ENCODE measurements at places on chromosomes 12 and 14.

- DNase-seq, result peak; percentile 55
These were observed 20.3 kb upstream of the AMN1 start for GRCh38 chr12:31749024-31749704.

- DNase-seq, result no peak
These were observed 90.9 kb upstream of the CCDC196 start for GRCh38 chr14:66395300-66395699.

- no peak for DNase-seq
These were observed 41.5 kb upstream of the NPAS3 start for GRCh38 chr14:32896979-32897697.

- no peak for DNase-seq
These were observed 32.8 kb upstream of the CMKLR1 start for GRCh38 chr12:108371801-108372344.

DNA sequence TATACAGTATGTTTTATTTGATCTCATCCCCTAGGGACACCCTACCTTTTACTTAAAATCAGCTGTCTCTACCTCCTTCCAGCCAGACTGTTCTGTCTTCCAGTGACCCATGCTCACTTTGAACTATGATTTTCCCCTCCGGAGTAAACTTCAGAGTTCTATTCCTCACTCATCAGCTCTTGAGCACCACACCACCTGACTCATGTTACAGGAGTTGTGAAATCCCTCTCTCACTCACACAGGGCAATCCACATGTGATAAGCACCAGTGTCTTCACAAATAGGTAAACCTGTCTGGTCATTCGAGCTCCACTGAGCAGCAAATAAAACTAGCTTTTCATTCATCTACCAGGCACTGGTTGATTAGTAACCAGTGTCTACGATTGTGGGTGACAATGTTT is 177.3 kb upstream of the BMP4 start:
- no peak for DNase-seq

DNA sequence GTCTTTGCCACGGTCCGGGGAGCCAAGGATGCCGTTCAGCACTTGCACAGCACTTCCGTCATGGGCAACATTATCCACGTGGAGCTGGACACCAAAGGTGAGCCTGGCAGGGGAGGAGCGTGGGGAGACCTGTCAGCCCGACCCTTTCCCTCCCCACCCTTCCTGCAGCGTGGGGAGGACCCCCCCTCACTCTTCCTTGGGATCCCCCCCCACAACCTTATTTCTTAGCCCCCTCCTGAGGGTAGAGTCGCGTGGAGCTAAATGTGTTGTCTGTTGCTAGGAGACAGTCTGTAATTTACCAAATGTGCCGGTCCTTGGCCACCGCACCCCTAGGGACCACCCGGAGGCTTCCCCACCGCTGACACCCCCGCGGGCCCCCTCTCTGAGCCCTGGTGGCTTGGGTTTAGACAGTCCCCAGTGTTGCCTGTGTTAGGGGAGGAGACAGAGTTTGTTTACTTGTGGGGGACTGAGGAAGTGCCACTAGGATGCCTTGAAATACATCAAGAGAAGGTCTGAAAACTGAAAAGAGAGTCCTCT is 2.3 kb downstream of the SETD1B start:
- DNase-seq, result no peak

- no peak for DNase-seq
These were observed 82.7 kb downstream of the VEZT start for GRCh38 chr12:95300286-95300685.

DNA sequence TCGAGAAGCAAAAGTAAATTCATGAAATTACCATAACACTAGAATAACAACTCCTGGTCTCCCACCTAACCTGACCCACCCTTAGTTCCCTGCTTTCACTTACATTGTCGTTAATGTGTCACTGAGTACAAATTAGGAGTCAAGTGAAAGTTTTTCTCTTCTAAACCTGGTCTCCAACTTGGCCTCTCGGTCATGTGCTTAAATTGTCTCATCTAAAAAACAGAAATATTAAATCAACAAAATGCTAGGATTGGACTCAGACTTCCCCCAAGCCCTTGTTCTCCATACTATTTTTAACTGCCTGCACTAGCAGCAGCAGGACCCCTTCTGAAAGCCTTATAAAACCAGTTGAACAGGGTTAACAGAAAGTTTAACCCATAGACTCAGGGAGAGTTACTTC is 1.8 kb upstream of the BTG1 start:
- no peak for DNase-seq

DNA sequence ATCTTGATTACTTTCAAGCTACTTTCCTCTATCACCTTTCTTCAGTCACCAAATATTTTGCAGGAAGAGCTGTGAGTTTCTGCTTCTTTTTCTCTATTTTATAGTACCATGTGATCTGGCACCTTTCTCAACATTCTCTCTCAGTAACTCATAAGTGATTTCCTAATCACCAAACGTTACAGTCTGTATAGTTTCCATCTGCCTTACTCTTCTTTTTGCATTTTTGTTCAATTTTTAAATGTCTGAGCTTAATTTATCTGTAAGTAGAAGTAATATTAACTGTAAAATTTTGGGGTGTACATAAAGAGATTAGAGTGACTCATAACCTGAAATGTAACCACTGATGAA is 422.1 kb upstream of the SYT1 start:
- DNase-seq, result no peak

GRCh38 chr14:93102141-93102540 is 13.6 kb downstream of the ITPK1 start:
- DNase-seq, result no peak

DNA sequence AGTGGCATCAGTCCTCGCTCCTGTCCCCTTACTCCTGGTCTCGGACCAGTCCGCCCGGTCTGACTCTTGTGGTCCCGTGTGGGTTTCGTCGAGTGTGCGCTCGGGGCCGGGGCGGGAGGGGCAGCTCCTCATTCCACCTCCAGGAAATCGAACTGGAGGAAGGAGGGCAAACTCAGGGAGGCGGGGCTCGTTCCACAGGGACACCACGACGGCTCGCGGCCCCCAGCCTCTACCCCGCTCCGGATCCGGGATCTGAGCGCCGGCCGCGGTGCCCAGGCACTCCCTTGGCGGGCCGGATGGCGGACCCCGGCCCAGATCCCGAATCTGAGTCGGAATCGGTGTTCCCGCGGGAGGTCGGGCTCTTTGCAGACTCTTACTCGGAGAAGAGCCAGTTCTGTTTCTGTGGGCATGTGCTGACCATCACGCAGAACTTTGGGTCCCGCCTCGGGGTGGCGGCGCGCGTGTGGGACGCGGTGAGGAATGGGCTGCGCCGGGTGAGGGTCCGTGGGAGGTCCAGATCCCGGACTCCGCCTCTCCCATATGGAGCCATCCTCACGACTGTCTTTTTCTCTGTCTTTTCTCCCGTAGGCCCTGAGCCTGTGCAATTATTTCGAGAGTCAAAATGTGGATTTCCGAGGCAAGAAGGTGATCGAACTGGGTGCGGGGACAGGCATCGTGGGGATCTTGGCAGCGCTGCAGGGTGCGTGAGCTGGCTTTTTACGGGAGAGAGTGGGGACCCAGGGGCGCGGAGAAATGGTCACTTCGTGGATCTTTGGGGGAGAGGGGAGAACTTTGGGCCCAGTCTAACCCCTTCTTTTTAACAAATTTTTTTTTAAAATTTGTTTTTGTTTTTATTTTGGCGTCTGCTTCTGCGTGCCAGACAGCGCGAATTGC is at the start of gene EEF1AKMT3:
Gene EEF1AKMT3 (plus strand): TSS at position 186 of the 894 bp plus-strand sequence. CDS start 111 bp downstream, at position 297.
- no peak for DNase-seq

- DNase-seq, result no peak
These were observed 123.8 kb downstream of the ZFP36L1 start for GRCh38 chr14:68669111-68669511.

GRCh38 chr14:24179294-24179960 is 7.5 kb downstream of the REC8 start:
- no peak for DNase-seq

DNA sequence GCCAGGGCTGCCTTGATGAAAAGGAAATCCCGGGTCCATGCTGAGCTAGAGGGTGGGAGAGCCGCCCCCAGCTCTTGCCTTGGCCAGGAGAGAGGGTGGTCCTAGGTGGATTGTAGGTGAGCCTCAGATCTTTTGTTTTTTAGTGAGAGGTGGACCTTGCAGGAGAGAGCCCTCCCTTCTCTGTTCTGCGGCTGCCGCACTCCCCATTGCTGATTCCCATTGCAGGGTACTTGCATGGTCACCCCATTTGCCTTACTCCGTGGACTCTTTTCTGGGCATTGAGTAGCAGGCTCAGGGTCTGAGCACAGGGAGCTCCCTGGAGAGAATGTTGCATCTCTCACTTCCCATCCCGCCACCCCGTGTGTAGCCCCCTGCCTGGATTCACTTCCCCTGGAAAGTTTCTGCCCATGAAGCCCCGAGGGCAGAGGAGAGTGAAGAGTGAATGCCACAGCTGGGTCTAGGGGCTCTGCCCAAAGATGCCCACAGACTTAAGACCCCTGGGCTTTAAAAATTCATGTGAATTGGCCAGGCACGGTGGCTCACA is 10.2 kb downstream of the VASH1 start:
- DNase-seq, result no peak

- no peak for DNase-seq
These were observed 473.0 kb downstream of the PCNX1 start for GRCh38 chr14:71380271-71380670.
